WTC11 (cell line): ENCODE measurements at places on chromosomes 5 and 9. TPM values are rescaled to one million over a fixed set of nuclear protein-coding genes. Genes with fewer than 3 reads are reported as not detected.
A peak's percentile ranks its signal among the peaks of the same experiment; 100 is the strongest.

DNA sequence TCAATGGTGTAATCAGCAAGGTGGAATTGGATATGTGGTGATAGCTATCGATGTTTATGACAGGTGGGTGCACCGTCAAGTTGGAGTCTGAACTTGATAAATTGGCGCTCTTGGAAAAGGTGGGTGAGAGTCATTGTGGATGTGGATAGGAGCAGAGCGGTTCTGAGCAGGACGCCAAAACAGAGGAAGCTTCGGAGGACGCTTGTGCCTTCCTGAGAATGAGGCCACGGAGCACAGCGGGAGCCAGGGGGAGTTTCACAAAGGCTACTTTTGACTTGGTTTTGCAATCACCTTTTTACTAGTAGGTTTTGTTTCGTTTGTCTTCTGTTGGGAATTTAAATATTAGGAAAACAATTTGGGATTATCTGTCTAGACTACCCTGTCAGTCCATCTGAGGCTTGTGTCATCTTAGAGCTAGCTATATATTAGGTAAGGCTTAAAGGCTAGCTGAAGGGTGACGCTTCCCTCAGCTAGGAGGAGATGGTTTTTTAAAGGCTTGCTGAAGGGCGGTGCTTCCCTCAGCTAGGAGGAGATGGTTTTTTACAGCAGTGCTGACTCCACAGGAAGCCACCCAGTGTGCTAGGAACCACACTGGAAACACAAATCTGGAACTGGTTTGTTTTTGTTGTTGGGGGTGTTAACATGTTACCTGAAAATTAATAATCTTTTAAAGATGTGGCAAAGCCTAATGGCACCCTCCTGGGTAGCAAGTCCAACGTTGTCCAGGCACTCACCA, 142.4 kb upstream of the IRX4 start:
- peaks cover 6% of the 10 kb centered on the region for H3K4me1 ChIP-seq
- peaks cover 10% of the 10 kb centered on the region; the same call in 1 of the 2 replicates for H3K36me3 ChIP-seq
- H3K27ac ChIP-seq, result no peak overlapping the region
- peaks cover 4% of the 10 kb centered on the region for H3K27me3 ChIP-seq
- no peak for DNase-seq

DNA sequence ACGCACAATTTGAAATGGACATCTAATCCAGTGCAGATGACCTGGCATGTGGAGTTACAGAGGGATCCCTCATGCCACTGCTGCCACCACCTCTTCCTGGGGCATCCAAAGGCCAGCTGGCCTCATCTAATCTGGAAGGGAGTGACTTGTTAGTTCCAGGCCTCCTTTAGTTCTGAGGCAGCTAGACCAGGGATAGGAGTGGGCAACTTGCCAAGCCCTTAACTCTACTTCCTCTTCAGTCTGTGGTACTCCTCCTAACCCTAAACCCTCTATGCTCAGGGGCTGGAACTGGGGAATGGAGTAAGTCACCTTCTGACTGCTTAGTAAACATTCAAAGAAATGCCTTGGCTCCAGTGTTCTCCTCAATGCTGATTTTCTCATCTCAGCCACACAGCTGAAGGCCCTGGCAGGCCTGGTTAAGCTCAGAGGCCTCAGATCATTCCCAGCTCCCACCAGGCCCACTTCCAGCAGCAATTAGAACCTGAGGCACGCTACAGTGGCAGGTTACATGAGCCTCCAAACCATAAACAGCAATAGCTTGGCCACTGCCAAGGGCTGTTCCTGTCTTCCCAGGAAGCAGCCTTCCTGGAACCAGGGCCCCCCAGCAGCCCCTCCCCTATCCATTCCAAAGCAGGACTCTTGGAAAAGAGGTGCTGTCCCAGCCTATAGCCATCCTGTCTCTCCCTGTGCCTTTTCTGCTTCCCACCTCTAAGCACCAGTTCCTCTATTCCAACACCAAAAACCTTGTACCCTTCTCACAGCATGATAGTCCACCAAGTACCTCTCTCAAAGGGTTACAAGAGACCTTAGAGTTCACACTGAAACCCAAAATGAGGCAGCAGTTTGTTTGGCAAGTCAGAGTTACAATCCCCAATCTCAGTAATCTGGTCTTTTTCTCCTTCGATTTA, 2.0 kb downstream of the EIF4EBP3 start:
- peaks cover 41% of the 10 kb centered on the region for H3K36me3 ChIP-seq
- peak overlapping the region; percentile 46; the same call in 1 of the 2 replicates for H3K4me3 ChIP-seq
- peaks cover 26% of the 10 kb centered on the region for H3K4me1 ChIP-seq
- H3K27me3 ChIP-seq, result no peaks in the 10 kb centered on the region
- H3K27ac ChIP-seq, result peak overlapping the region; percentile 97; the same call in 1 of the 2 replicates

Gene ZNG1E
- total RNA-seq, result 39.0 to 40.7 TPM (median 40.3 TPM) in 3 replicates

DNA sequence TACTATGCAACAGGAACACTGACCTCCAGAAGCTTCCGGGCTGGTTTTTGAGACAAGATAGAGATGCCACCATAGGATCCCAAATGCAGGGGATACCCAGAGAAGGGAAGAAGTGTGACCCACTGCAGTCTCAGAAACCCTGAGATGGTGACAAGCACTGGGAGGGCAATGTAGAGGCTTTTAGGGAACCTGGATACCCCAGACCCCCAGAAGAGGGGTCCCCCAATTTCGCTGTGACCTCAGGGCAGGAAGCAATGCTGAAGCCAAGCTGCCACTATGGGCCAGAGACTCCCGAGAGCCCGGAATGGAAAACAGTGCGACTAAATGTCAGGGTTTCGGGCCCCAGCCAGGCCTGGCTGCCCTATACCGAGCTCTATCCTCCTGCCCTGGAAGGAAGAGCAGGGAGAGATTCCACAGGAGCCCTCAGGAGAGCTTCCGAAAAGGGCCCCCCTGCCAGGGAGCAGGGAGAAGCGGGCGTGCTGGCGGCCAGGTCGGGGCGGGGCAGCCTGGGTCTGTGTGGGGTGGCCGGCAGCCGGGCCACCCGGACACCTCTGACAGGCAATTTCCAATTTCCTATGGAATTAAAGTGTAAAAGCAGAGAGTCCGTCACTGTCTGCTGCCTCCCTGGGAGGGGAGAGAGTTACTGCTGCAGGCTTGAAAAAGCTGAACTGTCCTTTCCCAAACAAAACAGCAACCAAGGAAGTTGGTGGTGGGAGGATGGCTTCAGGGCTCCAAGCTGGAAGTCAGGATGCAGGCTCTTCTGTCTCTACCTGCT, 154.2 kb downstream of the FGF18 start:
- no peak overlapping the region for H3K27ac ChIP-seq
- H3K27me3 ChIP-seq, result no peaks in the 10 kb centered on the region; the same call in 1 of the 2 replicates
- peaks cover 25% of the 10 kb centered on the region for H3K4me1 ChIP-seq
- no peak for DNase-seq
- H3K36me3 ChIP-seq, result peaks cover 29% of the 10 kb centered on the region

Gene ADGRD2
- total RNA-seq, result 0.61 to 1.6 TPM (median 1.3 TPM) in 3 replicates

DNA sequence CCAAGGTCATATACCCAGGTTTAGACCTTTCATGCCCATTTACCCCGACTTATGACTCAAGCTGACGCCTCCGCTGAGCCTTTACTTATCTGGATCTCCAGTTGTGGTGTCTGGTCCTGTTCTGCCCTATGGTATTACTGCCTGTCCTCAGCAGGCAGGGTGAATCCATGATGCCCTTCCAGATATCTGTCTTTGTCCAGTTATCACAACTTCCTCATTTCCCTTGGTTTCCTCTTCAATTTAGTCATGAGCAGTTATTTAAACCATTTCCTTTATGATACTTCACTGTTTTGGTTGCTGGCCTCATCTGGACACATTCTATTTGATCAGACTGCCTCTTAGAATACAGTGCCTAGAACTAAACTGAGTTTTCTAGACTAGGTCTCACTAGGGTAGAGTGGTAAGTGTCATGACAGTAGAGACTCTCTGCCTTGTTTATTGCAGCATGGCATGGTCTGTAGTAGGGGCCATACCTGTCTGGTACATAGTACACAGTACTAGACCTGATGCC, 93.3 kb downstream of the MELK start:
- H3K27ac ChIP-seq, result no peak overlapping the region
- DNase-seq, result no peak
- H3K4me3 ChIP-seq, result no peak overlapping the region
- peaks cover 37% of the 10 kb centered on the region for H3K36me3 ChIP-seq
- H3K4me1 ChIP-seq, result no peaks in the 10 kb centered on the region
- no peaks in the 10 kb centered on the region for H3K27me3 ChIP-seq

Gene TERT
- 40.4 to 42.9 TPM (median 40.5 TPM) in 3 replicates for total RNA-seq

GRCh38 chr5:150000990-150001659, 586 bp downstream of the HMGXB3 start:
- H3K27me3 ChIP-seq, result no peaks in the 10 kb centered on the region
- H3K4me3 ChIP-seq, result peak overlapping the region; percentile 94
- DNase-seq, result peak; percentile 60
- peak overlapping the region; percentile 64; the same call in 1 of the 2 replicates for H3K27ac ChIP-seq

DNA sequence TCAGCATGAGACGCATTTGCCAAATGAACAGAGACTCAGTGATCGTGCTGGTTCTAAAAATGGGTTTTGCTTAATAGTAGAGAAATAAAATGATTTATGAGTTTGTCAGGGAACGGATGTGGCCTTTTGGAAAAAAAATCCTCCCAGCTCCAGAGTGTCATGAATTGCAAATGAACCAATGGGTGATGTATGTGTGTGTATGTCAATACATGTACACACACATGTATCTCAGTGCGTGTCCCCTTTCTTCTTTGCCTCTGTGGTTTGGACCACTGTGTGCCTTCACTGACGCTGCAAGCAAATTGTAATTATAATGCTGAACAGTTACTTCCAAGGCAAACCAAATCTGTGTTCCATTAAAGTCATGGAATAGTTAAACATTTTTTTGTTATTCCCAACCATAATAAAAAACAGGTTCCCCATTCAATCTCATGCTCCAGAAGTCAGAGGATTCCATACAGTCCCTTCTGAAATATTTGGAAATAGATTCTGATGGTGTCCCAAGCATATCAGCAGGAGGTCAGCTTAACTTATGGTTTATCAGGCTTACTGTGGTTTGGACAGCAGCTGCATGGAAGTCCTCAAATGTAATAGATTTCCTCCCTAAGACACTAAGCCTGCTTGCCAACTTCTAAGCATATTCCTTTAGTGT, 630.5 kb downstream of the ACTL7B start:
- H3K4me3 ChIP-seq, result no peak overlapping the region
- H3K4me1 ChIP-seq, result peaks cover 26% of the 10 kb centered on the region
- no peak overlapping the region for H3K27ac ChIP-seq
- no peaks in the 10 kb centered on the region; the same call in 1 of the 2 replicates for H3K27me3 ChIP-seq
- H3K36me3 ChIP-seq, result peaks cover 7% of the 10 kb centered on the region; the same call in 1 of the 2 replicates

DNA sequence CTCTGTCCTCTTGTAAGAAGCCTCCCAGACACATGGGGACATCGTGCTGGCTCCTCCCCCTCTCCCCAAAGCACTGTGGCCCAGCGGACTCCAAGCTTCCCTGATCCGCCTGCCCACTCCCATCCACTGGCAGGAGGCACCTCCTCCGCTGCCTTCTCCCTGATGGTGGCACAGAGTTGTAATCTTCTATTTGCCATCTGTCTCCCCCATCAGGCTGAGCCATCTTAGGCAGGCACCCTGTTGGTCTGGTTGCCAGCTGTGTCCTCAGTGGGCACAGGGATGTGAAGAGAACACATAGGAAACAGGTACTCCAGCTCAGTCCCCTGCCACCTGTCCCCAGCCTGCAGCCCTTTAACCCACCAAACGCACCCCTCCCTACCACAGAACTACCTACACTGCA, 5.4 kb upstream of the ZDHHC12 start:
- H3K27me3 ChIP-seq, result no peaks in the 10 kb centered on the region
- no peaks in the 10 kb centered on the region for H3K36me3 ChIP-seq
- peak overlapping the region; percentile 65 for H3K27ac ChIP-seq
- no peak overlapping the region for H3K4me3 ChIP-seq

GRCh38 chr5:127406326-127407121, 110.9 kb upstream of the PRRC1 start:
- H3K36me3 ChIP-seq, result peaks cover 6% of the 10 kb centered on the region
- peak overlapping the region; percentile 21 for H3K4me3 ChIP-seq
- DNase-seq, result no peak
- H3K27ac ChIP-seq, result peak overlapping the region; percentile 85
- H3K27me3 ChIP-seq, result no peaks in the 10 kb centered on the region

GRCh38 chr5:139638090-139638735, 9.9 kb upstream of the CXXC5 start:
- no peaks in the 10 kb centered on the region for H3K36me3 ChIP-seq
- peak; percentile 54 for DNase-seq
- H3K4me3 ChIP-seq, result peak overlapping the region; percentile 64
- peak overlapping the region; percentile 93 for H3K27ac ChIP-seq
- no peaks in the 10 kb centered on the region for H3K27me3 ChIP-seq

- DNase-seq, result no peak
- H3K27me3 ChIP-seq, result no peaks in the 10 kb centered on the region
- H3K4me3 ChIP-seq, result no peak overlapping the region
- H3K4me1 ChIP-seq, result no peaks in the 10 kb centered on the region
- no peaks in the 10 kb centered on the region; the same call in 1 of the 2 replicates for H3K36me3 ChIP-seq
- no peak overlapping the region for H3K27ac ChIP-seq
Observed at GRCh38 chr9:32371279-32371678, 13.2 kb upstream of the ACO1 start.

DNA sequence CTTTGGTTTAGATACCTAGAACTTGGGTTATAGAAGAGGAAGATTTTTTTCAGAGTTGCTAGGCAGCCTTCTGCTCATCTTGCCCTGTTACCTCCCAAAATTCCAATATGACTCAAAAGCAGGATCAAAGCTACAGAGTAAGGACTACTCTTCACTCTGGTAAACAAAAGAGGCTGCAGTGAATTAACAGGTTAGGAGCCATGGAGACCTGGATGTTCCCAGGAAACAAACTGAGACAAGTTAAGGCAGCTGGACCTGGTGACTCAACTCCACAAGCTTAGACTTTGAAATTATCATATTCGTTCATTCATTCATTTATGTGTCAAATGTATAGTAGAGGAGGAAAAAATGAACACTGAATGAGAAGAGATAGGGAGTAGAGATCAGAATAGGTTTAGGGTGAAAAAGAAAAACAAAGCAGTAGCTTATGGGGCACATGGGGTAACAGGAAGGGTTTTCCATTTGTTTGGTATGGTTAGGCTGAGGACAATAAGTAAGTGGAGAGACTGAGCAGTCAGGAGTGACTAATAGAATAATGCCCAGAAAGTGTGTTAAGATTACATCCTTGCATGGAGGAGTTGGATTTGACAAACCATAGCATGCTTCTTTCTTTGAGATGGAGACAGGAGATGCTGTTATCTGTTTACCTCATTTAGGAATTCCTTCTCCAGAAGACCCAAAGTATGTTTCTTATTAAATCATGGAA, 464.0 kb upstream of the ZNF608 start:
- peaks cover 11% of the 10 kb centered on the region for H3K4me1 ChIP-seq
- H3K27me3 ChIP-seq, result no peaks in the 10 kb centered on the region
- H3K36me3 ChIP-seq, result no peaks in the 10 kb centered on the region

DNA sequence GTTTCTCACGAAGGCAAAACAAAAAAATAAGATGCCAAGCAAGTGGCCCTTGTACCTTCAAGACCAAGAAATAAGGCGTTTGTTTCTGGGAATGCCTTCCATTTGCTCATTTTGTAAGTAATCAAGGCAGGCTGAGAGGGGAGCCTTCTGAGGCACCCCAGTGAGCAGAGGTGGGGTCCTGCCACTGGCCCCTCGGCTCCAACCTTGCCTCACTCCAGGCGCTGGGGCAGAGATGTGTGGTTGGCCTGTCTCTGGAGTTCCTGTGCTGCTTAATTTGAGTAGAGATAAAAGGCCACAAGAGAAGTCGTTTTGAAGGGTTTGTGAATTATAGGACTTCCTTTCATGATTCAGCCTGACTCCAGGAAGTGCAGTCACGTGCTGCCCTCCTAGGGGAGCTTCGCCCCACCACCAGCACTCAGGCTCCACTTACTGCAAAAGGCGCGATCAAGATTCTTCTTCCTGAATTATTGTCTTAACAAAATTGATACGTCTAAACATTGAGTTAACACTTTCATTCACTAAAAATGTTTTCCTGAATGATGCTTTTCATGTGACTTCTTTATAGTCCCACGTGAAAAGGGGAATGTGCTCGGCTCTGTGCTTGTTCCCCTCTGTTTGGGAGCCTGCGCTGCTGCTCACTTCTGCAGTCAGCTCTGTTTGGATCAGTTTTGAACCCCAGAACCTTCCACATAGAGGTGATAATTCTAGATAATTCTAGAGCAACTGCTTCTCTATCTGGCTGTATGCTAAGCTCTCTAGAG, 13.7 kb downstream of the SYK start:
- H3K27ac ChIP-seq, result no peak overlapping the region
- H3K4me3 ChIP-seq, result no peak overlapping the region
- H3K36me3 ChIP-seq, result peaks cover 2% of the 10 kb centered on the region; the same call in 1 of the 2 replicates
- H3K4me1 ChIP-seq, result peaks cover 18% of the 10 kb centered on the region
- peaks cover 14% of the 10 kb centered on the region for H3K27me3 ChIP-seq

Gene IFNA21
- not detected in 3 replicates for total RNA-seq
